Sigmoid colon (tissue), 7 donors: ENCODE measurements at places on chromosomes 2 and 18. TPM values are rescaled to one million over a fixed set of nuclear protein-coding genes. Genes with fewer than 3 reads are reported as not detected.

GRCh38 chr2:207892716-207893402 is 123.2 kb upstream of the FZD5 start:
- no peak for DNase-seq
- H3K4me1 ChIP-seq, result no peaks in the 10 kb centered on the region
- no peaks in the 10 kb centered on the region for H3K36me3 ChIP-seq
- peak overlapping the region; percentile 26 for H3K27ac ChIP-seq
- H3K4me3 ChIP-seq, result no peak overlapping the region

The LRP1B gene
- 0.81 TPM for total RNA-seq

- no peak for DNase-seq
- no peaks in the 10 kb centered on the region for H3K4me1 ChIP-seq
- no peak overlapping the region for H3K27ac ChIP-seq
- no peaks in the 10 kb centered on the region for H3K36me3 ChIP-seq
Measured at GRCh38 chr2:113850687-113851086, 39.2 kb upstream of the ACTR3 start.

DNA sequence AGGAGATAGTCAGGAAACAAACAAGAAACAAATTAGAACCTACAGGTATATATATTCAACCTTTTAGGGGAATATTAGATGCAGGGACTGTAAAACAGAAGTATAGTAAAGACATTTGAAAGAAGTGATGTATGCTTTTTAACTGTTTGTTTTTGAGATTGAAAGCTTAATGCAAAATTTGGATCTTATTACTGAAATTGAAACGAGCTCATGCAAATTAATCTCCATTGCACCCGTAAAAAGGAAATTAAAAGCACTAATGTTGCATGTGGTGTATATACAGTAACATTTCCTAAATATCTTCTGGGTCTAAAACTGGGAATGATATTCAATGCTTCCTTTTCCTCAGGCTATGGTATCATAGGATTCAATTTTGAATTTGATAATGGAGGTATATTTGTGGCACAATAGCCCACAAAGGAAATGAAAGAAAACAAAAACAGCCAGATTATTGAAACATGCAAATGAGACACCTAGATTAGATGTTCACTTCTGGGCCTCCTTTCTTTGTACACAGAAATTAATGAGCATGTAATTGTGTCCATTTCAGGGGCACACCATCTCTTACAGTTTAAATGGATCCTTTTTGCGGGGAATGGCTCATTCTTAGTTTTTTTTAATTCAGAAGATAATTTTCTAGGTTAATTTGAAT is 1.6 kb upstream of the ELOA2 start:
- H3K4me1 ChIP-seq, result peaks cover under 1% of the 10 kb centered on the region
- no peak overlapping the region for H3K27ac ChIP-seq
- no peak for DNase-seq

DNA sequence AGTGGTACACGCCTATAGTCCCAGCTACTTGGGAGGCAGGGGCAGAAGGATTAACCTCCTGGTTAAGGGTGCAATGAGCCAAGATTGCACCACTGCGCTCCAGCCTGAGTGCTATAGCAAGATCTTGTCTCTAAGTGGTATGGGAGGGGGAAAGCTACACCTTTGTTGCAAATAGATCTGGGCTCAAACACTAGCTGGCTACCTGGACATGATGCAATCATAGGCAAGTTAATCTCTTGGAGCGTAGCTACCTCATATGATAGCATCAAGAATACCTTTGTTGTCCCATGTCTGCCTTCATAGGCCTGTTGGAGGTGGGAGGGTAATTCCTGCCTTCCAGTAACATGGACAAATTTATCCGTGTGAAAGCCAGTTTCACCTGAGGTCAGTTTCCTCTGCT is 15.7 kb downstream of the KLHL29 start:
- no peaks in the 10 kb centered on the region for H3K36me3 ChIP-seq
- H3K27me3 ChIP-seq, result no peaks in the 10 kb centered on the region
- no peak for DNase-seq
- H3K27ac ChIP-seq, result no peak overlapping the region
- H3K4me1 ChIP-seq, result peaks cover 35% of the 10 kb centered on the region
- no peak overlapping the region for H3K4me3 ChIP-seq

The KCNG2 gene
- total RNA-seq, result not detected

- H3K4me3 ChIP-seq, result no peak overlapping the region
- no peaks in the 10 kb centered on the region for H3K4me1 ChIP-seq
- no peaks in the 10 kb centered on the region for H3K36me3 ChIP-seq
Measured at GRCh38 chr2:84373866-84374265, 85.2 kb downstream of the SUCLG1 start.

The SERPINB11 gene
- not detected for total RNA-seq

The TIGD1 gene
- 3.2 TPM for total RNA-seq
